Stimulated activated memory B cell treated with anti-CD40 and anti-IgM and Interleukin-4, amounts not matched to agents 10 μg/mL and 1 μg/mL and 100 μg/mL, for 72 hours (primary cell): ENCODE measurements at places on chromosomes 6 and 20.

DNA sequence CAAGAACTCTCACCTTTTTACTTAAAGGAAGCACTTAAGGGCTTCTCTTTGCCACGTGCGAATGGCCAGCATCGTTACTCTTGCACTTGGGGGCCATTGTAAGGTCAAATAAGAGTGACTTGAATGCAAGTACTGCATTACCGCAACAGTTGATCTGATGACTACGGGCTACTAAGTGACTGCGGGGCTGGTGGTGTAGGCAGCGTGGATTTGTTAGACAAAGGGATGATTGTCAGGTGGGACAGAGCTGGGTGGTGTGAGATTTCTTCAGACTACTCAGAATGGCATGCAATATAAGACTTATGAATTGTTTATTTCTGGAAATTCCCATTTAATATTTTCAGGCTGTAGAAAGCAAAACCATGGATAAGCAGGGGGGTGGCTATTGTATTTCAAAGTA is 199.7 kb upstream of the UST start:
- ATAC-seq = no peak

- no peak for ATAC-seq
Measured at GRCh38 chr6:136968837-136969236, 46.7 kb downstream of the SLC35D3 start.

- ATAC-seq = no peak
Measured at GRCh38 chr6:47163536-47163935, 121.4 kb upstream of the ADGRF1 start.

DNA sequence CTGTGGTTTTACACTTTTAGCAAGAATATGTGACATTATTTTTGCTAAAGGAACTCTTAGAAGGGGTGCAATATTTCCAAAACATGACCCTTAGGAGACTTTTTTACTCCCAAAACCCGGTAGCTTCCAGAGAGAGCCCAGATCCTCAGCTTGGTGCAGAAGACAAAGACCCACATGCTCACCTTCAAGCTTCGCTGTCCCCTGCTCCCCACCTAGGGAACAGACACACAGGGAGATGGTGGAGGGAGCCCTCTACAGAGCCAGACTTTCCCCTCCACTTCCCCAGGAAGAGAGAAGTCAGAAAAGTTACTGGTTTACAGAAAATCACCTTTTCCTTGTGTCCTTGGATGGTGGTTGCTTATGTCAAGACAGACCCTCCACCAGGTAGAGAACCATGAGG is 5.0 kb downstream of the CST4 start:
- ATAC-seq = no peak

DNA sequence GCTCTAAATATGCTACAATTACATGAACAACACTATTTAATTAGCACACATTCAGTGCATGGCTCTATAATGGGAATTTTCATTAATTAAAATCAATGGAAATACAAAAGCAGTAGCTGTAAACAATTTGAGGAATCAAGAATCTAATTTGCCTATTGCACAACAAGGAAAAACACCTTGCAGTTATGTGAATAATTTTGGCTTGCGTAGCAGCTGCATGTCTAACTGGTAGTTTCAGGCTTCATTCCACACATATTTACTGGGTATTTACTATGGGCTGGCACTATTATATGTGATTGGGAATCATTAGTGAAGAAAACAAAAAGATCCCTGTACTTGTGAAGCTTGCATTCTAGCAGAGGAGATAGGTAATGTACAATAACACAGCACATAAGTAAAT is 26.4 kb downstream of the KIF6 start:
- no peak for ATAC-seq

DNA sequence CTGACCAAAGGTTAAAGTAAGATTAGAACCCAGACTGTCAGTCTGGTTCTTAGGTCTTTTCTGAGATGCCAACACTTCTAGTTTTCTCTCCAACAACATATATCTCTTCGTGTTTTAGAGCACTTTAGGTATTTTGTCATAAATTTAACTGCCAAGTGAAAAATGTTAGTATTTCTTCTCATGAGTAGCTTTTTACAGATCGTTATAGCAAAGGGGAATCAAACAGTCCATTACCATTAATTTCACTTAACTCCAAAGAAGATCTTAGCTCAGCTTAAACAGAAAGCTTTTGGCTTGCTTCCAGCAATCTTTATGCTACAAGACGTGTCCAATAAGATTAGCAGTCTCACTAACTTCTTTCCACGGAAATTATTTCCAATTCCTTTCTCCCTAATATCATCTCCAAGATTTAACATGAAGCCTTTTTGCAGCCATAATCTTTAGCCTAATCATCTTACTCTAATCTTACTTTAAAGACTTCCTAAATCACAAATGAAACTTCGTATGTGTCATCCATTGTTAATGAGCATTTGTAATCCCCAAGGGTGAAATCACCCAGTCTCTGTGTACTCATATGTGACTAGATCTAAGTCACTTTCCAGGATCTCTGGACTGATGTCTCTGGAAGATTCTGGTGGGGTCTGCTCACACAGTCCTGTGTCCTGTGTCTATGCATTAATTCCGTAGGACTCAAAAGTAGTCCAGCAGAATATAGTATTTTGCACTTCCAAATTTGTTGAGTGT is 38.7 kb downstream of the MOXD1 start:
- ATAC-seq = no peak

DNA sequence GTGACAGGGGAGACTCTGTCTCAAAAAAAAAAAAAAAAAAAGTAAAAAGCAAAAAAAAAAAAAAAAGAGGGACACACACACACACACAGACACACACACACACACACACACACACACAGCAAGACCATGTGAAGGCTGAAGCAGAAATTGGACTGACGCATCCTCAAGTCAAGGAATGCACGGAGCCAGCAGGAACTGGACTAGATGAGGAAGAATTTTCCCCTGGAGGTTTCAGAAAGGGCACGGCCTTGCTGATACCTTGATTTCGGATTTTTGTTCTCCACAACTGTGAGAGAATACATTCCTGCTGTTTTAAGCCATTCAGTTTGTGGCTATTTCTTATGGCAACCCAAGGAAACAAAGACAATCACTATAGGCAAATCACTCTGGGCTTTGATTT is 176.9 kb upstream of the SALL4 start:
- no peak for ATAC-seq

DNA sequence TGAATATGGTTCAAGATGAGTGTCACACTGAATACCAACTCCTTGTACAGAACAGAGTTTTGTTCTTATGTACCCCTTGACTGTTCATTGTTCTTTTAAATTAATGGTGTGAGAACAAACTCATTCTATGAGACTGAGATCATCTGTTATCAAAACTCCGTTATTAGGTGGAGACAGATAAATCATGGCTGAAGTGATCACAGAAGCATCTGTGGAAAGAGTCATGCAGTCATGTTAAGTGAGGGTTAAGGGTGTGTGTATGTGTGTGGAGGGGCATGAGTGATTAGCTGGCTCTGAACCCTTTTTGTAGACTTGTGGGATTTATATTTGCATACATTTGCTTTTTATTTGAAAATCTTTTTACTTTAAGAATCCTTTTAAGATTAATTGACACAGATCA is 24.7 kb downstream of the ADGRG6 start:
- ATAC-seq = no peak

DNA sequence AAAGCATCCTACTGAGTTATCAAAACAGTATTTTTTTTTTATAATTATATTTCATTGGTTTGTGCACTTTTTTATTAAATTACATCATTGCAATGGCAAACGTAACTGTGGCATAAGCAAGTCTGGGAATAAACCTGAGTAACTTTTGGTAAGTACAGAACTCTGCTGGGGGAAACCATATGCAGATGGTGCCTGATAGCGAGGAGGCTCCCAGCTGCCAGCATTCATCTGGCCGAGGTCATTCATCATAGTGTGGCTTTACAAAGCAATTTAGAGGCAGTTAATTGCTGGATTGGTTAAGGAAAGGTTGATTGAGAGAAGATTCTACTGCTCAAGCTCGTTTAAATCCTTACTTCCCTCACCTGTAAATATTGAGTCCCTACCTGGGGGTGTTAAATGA is 52.6 kb downstream of the HECA start:
- ATAC-seq = no peak

DNA sequence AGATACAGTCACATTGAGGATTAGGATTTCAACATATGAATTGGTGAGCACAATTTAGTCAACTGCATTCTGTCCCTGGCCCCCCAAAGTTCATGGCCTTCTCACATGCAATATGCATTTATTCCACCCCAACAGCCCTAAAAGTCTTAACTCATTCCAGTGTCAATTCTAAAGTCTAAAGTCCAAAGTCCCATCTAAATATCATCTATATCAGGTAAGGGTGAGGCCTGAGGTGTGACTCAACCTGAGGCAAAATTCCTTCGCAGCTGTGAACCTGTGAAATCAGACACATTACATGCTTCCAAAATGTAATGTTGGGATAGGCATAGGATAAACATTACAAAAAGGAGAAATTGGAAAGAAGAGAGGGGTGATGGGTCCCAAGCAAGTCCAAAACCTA is 27.8 kb downstream of the CLIC5 start:
- no peak for ATAC-seq

GRCh38 chr20:16490696-16491095 is 82.6 kb downstream of the KIF16B start:
- ATAC-seq = no peak

- ATAC-seq = no peak
Measured at GRCh38 chr6:132261354-132261753, 139.9 kb downstream of the MOXD1 start.

DNA sequence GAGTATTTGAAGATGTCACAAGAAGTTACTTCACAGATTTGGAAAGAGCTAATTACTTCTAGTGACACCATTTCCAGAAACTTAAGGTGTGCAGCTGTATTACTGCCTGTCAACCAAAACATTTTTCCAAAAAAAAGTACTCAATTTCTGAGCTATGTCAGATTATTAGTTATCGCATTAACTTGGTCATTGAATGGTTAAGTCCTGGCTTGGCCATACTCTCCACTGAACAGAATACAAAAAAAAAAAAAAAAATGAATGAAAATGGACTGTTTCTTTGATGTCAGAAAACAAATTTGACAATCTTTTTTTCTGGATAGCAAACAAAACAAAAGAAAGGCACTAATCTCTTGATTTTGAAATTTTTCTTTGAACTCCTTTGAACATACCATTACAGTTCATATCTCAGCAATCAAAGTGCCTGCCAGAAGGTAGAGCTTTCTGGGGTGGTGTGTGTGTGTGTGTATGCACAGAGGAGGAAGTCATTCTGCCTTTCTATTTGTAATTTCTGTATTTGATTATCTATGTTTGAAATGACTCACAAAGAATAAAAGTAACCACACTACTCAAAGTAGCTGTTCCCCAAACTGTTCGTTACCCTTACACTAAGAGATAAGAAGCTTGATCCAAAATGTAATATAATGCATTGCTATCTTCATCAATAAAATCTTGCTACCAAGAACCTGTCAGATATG is 210.8 kb upstream of the FUT9 start:
- ATAC-seq = no peak

GRCh38 chr20:39036851-39037250 is 74.7 kb downstream of the DHX35 start:
- no peak for ATAC-seq
